ENCODE measurements at places on chromosomes 5 and 9.

DNA sequence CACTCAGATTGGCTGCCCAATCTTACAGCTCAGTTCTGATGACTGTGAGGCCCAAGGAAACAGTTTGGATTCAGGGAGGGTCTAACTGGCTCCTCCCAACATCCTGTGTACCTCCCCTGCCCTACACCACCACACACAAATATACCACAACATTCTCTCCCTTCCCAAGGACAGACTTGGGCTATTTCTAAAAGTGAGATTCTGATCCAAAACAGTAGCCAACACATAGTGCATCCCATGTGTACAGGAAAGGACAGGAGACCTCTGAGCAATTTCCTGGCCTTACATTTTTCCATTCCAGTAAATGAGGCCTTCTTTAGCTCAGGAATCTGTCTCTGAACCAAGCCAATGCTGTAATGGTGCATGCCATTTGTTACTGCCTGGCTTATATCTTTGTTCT lies 20.8 kb downstream of the ZNF366 start:
- DNase-seq = no peak

GRCh38 chr9:4855841-4856240 lies 63.1 kb downstream of the RCL1 start:
- no peak for DNase-seq

- DNase-seq = no peak
Observed at GRCh38 chr5:76379316-76379715, 23.8 kb upstream of the IQGAP2 start.

GRCh38 chr9:136587145-136587943 lies 41.5 kb upstream of the NOTCH1 start:
- no peak for DNase-seq

- no peak for DNase-seq
Observed at GRCh38 chr5:154395407-154396106, 50.2 kb upstream of the SAP30L start.

- no peak for DNase-seq
Observed at GRCh38 chr5:10201223-10201868, 48.3 kb downstream of the ATPSCKMT start.

DNA sequence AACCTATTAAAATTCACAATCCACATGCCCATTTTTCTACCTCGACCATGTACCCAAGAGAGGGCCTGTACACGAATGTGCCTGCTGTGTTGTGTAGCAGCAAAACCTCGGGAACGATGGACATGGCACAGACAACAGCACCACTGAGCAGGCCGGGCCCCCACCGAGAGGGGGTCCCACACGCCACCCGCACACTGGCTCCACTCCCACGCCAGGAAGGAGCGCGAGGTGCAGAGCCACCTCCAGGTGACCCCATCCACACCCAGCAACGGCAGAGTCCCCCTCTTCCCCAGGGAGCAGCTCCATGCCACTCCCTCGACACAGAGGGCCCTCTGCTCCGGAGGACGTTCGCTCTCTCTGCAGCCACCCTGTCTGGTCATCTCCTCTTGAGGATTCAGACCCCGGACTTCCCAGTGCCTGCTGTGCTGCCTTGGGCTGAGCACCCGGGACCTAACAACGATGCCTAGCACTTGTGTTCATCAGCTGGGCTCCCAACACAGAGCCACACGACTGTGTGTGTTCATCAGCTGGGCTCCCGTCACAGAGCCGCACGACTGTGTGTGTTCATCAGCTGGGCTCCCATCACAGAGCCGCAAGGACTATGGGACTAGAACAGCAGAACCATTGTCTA lies 25.3 kb upstream of the ADAMTS2 start:
- no peak for DNase-seq

GRCh38 chr9:81613002-81613812 lies 76.1 kb downstream of the TLE1 start:
- no peak for DNase-seq

DNA sequence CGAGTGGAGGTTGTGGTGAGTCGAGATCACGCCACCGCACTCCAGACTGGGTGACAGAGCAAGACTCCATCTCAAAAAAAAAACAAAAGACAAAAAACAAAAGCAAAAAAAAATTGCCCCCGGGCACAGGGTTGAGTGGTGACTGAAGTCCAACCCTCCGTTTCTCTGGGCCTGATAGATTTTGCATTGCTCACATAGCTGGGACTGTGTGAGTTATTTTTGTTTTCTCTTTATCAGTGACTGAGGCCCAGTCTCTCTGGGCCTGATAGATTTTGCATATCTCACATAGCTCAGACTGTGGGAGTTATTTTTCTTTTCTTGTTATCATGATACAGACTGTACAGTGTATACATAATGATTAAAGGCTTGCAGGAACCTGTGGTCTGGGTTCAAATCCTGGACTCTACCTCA lies 2.6 kb upstream of the SLC28A3 start:
- DNase-seq = no peak

DNA sequence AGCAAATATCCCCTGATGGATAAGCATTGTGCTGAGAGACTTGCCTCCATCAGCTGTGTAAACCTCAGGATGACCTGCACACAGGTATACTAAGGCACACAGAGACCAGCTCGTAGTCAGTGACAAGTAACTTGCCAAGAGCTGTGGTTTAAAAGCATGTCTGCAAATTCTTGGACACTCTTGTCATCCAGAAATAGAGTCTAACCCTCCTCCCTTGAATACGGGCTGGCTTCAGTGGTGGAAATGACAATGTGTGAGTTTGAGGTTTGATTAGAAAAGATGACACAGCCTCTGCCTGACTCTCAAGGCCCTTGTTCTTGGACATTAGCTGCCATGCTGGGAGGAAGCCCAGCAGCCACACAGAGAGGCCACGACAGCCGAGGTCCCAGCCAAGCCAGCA lies 114.4 kb downstream of the GADD45G start:
- no peak for DNase-seq

GRCh38 chr9:38017885-38018186 lies 51.2 kb downstream of the SHB start:
- no peak for DNase-seq

DNA sequence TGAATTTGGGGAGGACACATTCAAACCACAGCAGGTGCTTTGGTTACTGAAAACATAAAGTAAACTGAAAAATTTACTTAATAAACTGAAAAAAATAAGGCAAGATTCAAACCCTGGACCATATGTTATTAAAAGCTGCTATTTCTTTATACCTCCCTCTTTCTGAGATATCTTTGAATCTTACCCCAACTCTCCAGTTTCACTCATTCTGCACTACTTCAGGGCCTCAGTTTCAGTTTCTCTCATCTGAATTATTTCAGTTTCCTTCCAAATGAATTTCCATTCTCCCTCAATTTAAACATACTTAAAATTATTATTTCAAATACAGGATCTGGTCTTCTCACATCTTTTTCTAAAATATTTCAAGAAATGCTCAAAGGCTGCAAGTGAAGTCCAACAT lies 4.9 kb upstream of the OXCT1 start:
- no peak for DNase-seq

DNA sequence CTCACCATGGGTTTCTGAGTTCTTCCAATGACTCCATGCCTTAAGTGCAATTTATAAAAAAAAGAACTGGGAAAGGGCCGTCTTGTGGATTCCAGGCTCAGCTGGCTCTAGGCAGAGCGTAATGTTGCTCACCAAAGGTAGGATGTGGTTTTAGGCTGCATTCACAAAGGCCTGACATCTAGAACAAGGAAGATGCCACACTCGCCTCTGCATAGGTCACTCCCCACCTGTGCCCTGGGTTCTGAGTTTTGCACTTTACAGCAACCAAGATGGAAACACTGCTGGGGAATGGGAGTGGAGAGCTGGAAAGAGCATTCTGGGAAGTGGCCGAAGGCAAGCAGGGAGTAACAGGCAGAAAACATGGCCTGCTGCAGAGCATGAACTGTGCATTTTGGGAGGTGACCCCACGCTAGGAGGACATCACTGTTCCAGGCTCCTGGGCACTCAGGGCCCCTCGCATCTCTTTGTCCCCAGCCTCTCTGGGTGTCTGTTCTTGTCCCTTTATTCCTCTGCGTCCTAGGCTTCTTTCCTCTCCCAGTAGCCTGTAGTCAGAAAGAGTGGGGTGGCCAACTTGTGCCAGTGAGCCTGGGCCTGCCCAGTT lies 12.3 kb downstream of the FCN2 start:
- DNase-seq = no peak

DNA sequence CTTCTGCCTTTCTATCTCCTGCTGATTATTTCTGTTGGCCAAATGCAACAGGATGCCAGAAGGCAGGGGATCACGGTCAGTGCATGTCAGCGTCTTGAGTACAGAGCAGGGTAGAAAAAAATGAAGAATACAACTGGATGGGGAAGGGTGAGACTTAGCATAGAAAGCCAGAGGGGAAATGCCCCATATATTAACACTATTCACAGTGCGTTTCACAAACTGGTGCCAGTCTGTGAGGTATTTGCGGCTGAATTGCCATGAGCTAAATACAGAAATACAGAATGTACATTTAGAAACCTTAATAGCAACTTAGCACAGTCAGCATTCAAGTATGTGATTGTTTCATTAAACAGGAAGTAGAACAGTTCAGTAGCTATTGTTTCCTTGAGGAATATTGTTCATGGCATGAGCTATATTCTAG lies 31.0 kb upstream of the SLC1A3 start:
- no peak for DNase-seq

DNA sequence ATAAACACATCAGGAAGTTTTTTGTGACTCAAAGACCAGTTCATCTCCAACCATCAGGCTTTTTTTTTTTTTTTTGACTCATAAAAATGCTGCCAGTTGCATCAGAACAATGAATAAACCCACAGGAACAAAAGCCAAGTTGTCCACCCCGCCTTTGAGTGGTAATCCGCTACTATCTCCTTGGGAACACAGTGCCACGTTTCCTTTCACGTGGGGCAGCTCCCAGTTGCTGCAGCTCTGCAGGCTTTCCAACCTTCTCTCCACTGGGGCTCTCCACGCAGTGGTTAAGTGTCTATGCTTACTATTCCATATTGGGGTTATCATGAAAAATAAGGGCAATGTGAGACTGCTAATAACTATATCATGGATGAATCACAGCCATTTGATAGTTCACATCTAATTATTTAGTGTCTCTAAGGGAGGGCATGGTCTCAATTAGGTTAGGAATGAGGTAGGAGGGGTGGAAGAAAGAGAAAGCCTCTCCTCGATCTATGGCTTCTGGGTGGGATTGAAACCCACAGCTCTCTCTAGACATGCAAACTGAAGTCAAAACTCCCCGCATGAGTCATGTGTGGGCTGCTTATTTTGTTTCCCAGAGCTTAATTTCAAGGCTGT lies 55.8 kb upstream of the ACTBL2 start:
- DNase-seq = no peak

GRCh38 chr5:6081727-6082210 lies 296.6 kb downstream of the MED10 start:
- DNase-seq = no peak

DNA sequence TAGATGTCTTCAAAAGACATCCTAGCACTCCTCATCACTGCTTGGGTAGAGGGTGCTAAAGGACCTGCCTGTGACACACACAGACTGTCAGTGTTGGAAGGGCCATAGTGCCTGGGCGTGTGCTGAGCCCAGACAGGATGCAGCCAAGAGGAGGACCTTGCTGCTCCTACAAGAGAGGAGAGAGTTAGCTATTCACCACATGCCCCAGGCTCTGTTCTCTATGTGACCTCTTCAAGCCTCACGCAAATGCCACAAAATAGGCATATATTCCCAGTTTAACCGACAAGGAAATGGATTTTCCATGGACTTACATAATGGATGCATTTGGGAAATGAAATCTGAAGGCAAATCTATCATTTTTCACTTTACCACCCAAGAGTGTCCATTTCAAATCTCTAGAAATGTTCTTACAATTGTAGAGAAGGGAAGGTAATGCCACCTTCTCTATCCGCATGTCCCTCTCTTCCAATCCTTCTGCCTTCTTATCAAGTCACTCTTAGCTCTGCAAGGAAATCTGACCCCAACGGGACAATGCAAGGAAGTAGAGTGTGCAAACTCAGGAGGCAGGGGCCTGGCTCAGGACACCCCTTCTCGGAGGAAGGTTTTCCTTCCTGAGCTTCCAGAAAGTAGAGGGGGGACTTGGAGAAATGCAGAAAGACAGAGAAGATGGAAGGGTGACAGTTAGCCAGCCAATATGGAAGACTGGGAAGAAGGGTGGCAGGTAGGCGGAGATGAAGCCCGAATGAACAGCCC lies 49.5 kb downstream of the TRIM32 start:
- DNase-seq = no peak

DNA sequence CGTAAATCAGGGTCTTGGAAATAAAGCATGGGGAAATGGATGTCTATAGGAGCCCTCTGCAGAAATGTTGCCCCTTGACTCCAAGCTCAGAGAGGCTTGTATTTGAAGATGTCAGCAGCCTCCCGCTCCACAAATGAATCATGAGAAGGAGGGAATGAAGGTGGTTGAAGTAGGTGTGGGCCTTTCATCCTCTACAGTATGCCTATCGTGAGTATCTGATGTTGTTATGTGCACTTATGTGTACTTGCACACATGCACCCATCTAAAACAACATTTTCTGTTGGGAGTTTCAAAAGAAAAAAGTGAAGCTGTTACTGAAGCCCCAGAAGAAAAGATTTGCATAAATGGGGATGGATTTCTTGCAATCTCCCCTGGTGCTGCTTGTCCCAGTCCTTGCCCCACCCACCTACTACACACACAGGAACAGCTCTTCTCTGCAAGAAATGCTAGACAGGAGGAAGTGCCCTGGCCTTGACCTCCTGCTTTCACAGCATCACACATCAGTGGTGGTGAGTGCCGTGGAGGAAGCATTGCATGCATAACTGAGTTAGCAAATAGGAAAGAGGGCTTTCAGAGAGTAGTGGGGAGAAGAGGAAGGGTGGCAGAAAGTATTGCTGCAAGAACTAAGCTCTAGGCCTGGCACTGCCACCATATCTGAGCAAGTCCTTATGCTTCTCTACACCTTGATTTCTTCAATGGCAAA lies 156.1 kb downstream of the SNX18 start:
- no peak for DNase-seq

- DNase-seq = no peak
Observed at GRCh38 chr9:108478431-108479332, 377.1 kb downstream of the ACTL7B start.

DNA sequence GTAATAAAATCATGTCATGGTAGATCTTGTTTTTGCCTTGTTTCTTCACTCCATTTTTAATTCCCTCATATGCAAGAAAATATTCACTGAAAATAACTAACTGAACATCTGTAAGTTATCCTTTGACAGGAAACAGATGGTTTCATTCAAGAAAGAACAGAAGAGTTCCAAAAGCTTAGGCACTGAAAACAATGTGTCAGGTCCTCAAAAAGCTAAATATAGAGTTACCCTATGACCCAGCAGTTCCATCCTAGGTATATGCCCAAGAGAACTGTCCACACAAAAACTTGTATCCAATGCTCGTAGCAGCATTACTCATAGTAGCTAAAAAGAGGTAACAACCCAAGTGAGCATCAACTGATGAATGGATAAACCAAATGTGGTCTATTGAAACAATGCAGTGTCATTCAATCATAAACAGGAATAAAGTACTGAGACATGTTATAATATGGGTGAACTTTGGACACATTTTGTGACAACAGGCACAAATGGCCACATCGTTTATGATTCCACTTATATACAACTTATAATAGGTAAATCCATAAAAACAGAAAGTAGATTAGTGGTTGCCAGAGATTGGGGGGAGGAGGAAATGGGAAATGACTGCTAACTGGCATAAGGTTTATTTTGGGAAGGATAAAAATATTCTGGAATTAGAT lies 231.0 kb downstream of the FRMD3 start:
- DNase-seq = no peak

Measured in stimulated activated CD4-positive, alpha-beta T cell treated with anti-CD3 and anti-CD28 coated beads, Interleukin-12 subunit alpha, Interleukin-12 subunit beta, amount 100 ng/mL, for 48 hours (primary cell).